Stimulated activated CD4-positive, alpha-beta T cell treated with anti-CD3 and anti-CD28 coated beads, Interleukin-12 subunit alpha, Interleukin-12 subunit beta, amount 100 ng/mL, for 24 hours (primary cell): ENCODE measurements at places on chromosomes 4 and X.

- no peak for DNase-seq
These were observed 478.0 kb downstream of the KCNIP4 start for GRCh38 chr4:21470535-21470934.

- no peak for DNase-seq
These were observed 88.6 kb upstream of the MAML3 start for GRCh38 chr4:140242357-140243277.

DNA sequence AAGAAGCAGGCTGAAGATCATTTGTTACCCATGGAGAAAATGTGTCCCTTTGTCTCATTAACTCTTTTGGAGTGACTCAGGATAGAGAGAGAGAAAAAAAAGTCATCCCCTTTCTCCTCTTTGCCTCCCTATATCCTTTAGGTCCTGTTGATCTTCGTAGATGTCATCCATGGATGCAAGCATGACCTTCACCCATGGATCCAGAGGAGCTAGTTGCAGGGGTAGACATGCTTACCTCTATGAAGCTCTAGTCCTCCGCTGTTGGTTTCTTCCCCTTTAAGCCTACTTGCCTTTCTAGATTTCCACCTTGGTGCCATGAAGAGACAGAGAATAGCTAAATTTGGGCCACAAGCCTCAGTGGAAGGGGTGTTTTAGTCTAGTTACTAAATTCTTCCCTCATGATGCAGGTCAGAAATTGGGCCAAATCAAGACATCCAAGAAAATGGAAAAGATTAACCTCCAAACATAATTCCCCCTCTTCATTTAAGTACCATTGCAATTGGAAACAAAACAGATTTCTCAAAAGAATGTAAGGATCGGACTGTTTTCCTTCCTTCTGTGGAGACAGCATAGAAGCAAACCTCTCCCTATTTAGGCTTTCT lies 178.4 kb downstream of the TECRL start:
- DNase-seq, result no peak

DNA sequence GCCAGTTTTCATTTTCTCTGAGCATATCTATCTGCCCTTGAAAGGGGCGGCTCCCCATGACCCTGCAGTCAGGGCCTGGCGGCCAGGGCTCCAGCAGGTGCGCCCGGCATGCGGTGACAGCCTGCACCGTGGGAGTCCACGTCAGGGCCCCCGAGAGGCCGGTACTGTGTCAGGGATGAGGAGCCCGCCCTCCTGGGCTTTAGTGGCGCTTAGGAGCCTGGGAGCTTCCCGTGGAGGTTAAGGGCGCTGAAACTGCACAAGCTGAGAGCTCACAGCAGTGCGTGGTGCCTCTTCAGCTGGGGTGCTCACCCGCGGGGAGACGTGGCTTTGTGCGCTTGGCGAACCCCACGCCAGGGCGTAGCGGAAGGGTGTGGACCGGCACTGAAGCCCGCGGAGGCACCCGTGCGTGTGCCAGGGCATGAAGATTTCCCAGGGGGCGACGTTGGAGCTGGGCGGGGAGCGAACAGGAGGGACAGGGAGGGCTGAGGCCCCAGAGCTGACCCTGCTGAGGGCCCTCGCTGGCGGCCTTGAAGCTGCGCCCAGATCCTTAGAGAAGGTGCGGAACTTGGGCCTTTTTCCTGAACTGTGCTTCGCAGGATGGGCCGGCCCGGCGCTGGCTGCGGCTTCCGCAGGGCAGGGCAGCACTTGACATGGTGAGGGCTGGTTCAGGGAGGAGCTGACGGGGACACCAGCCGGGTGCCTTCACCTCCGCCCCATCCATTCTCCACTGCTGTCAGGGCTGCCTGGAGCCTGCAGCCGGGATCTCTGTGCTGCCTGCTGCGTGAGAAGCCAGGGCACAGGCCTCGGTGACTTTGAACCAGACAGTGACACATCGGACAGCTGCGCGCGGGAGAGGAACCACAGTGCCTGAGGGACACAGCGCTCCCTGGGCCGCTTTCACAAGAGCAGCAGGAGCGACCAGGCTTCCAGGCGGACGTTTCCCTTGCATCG lies 32.9 kb downstream of the HTT-AS start:
- peak; percentile 21 for DNase-seq

DNA sequence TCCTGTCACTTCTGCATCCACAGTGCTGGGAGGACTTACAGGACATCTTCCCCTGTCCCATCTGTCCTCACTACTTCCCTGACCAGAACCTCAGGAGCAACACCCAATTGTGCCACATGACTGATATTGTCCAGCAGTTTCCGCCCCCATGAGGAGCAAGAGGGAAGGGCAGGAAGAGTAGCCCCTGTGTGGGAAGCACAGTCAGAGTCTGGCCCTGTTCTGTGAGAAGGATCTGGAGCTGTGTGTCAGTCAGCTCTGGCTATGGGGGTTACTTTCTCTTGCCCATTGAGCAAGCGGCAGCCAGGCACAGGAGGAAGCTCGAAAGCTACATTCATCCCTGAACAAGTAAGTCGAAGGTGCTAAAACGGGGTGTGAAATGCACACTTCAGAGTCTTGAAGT lies 14.8 kb upstream of the TRIM60 start:
- DNase-seq, result no peak

GRCh38 chr4:79209822-79210635 lies 115.8 kb downstream of the NAA11 start:
- no peak for DNase-seq

- no peak for DNase-seq
These were observed 94.3 kb downstream of the AREG start for GRCh38 chr4:74539044-74539790.

DNA sequence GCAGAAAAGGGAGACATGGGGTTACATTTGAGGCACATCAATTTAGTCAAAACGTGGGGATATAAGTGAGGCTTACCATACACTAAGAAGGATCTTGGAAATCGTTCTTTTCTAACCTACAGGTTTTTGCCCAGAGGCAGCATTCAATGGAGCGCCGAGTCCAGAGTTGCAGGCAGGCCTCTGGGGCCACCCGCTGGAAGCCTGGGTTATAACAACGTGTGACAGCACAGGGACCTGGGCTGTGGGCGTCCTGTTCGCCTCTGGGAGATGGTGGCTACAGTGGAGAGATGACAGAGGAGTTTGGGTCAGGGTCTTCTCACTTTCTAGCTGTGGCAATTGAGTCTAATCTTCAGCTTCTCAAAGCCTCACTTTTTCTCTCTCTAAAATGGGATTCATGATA lies 53.9 kb downstream of the ENPP6 start:
- no peak for DNase-seq

GRCh38 chr4:11624370-11624769 lies 195.7 kb upstream of the HS3ST1 start:
- DNase-seq, result no peak

- DNase-seq, result no peak
These were observed 715.2 kb downstream of the TRIML1 start for GRCh38 chr4:188854436-188854835.

- no peak for DNase-seq
These were observed 575 bp downstream of the TREX2 start for GRCh38 chrX:153445106-153445855.

GRCh38 chr4:2343476-2343875 lies 75.0 kb downstream of the ZFYVE28 start:
- DNase-seq, result no peak

DNA sequence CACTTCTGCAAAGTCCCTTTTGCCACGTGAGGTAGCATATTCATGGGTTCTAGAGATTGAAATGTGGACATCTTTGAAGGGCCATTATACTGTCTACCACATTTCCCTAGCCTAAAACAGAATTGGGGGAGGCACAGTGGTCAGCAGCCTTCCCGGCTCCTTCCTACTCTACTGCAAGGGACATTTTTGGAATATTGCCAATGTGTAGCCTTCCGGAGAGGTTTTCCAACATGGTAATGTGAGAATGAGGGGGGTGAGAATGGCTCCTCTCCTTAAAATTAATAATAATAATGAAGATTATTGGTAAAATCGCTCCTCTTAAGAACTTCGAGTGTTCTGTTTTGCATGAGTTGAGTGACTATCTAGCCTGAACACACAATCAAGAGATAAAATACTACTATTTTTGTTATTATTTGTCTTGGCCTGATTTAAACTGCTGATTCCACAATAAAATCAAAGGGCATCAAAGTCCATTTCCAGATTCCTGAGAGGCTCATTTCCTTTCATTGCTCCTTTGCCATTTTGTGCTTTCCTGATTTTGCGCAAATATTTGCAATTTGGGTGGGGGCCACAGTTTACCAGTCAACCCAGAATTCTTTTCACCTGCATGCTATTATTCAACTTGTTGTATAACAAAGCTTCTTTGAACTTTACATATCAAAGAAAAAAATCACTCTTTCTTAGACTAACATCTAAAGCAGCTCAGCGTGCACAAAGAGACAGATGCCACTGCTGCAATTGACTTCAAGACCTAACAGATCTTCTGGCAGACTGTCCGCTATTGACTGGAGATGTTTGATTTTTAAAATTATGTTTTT lies 27.0 kb upstream of the TSPAN5 start:
- no peak for DNase-seq

DNA sequence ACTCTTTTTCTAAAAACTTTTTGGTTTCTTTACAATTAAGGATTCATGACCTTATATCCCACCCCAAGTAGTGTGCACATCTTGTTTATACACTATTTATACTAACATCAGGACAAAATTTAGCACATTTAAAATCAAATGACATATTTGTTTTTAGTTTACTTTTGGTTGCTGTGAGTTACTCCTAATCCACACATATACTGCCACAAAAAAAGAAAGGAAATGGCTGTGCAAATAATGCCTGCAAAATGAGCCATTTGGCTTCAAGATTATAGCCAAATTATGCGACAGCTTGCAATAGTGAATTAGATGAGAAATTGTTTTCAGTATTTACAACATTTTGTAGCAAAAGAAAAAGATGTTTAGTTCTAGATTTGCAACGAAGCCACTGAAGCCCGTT lies 10.4 kb upstream of the ARHGEF38 start:
- DNase-seq, result no peak

GRCh38 chrX:85004255-85004654 lies 578 bp downstream of the APOOL start:
- DNase-seq, result no peak

DNA sequence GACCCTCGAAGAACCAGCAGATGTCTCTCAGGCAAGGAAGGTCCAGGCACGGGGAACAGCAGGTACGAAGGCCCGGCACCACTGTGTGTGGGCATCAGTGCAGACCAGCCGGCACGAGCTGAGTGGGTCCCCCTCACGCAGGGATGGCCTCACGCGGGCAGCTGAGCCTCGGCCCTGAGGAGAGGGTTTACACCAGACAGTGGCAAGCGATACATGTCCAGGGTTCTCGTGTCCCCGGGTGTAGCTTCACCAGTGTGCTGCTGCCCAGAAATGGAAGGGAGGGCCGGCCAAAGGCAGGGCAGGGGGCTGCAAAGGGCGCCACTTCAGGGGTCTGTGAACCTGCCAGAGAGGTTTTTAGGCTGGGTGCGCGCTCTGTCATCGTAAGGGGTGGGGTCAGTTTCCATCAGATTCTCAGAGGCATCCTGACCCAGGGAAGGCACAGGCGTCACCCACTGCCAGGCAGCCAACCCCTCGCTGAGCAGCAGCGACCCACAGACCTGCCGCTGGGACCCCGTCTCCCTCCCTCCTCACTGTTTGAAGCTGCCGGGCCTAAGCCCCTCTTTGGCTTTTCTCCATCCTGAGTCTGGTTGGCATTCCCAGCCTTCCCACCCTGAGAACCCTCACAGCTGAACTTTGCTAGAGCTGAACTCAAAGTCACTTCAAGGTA lies 107.0 kb downstream of the CPZ start:
- no peak for DNase-seq

DNA sequence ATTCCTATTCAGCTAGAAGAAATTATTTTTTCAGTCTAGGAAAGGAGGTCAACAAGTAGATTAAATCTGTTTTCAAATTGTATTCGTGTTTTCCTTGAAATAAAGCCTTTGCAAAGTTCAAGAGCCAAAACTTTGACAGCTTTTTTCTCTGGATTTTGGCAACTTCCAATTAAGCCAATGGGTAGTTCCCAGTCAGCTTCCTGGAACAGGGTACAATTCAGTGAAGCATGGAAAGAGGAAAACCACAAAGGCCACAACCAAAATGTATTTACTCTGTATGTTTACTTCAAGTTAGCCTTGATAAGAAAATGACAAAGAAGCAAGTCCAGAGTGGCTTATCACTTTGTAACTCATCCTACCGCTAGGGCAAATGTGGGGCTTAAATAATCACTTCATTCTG lies 188.6 kb downstream of the COMMD8 start:
- no peak for DNase-seq

DNA sequence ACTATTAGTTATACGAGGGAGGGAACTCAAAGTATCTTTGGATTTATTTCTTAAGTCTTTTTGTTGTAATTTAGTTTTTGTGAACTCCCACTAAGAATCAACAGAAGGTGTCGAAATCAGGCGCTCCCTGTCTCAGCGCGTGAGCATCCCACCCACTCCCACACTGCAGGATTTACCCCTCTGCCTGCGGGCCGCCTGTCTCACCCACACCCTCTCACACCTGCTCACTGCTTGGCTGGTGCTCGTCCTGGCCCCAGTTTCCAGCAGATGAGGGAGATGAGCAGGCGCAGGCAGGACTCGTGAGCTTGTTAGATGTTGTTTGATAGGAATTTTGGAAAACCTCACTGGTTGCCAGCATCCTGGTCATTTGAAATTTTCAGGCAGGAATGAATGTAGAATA lies 20.8 kb upstream of the HGFAC start:
- DNase-seq, result no peak

DNA sequence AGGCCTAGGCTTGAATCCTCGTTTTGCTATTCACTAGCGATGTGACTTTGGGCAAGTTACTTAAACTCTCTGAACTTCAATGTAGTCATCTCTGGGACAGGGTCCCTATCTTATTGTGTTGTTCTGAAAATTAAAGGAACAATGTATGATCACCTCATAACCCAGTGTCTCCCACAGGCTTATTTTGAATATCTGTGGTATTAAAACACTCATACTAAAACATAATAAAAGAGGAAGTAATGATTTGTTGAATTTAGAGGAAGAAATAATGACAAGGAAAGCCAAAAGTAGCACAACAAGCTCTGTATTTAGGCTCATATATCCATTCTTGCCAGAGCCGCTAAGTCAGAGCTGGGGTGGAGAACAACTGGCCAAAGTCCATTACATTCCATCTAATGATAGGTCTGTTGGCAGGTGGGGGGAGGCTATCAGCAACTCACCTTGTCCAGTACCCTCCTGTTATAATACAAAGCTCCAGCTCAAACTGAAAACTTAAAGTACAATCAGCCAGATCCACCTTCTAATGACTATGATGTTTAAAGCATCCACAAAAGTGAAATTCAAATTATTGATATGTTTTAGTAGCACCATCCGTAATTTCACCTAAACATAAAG lies 64.5 kb upstream of the LSM6 start:
- DNase-seq, result no peak

GRCh38 chr4:37858872-37859271 lies 32.0 kb upstream of the TBC1D1 start:
- DNase-seq, result no peak

- no peak for DNase-seq
These were observed 169.2 kb upstream of the LEF1 start for GRCh38 chr4:108337923-108338322.
